Fibroblast of lung (primary cell): ENCODE measurements at places on chromosomes 2 and 18. TPM values are rescaled to one million over a fixed set of nuclear protein-coding genes. Genes with fewer than 3 reads are reported as not detected.

- no peak overlapping the region for H3K4me3 ChIP-seq
- no peaks in the 10 kb centered on the region for H3K4me1 ChIP-seq
- DNase-seq, result peak; percentile 22
Observed at GRCh38 chr2:179262077-179262660, 2.5 kb downstream of the SESTD1 start.

DNA sequence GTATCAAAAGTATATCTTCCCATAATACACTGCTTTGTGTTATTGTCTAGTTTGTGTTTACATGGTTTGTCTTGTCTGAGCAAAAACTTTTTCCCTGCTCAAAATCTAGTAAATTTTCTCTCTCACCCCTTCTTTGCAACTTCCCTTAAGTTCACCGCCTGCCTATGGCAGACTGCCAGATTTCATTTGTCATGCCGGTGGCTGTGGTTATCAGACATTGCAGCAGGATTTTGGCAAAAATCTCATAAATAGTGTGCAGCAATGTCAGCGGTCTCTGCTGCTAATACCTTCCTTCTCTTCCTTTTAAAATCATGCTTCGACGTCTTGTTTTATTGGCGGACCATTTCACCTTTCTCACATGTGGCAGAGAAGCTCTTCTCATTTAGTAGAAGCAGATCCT lies 45.6 kb upstream of the TMEM178A start:
- no peak overlapping the region for H3K4me3 ChIP-seq
- no peaks in the 10 kb centered on the region for H3K36me3 ChIP-seq
- peaks cover 6% of the 10 kb centered on the region for H3K4me1 ChIP-seq
- no peak overlapping the region for H3K27ac ChIP-seq
- H3K27me3 ChIP-seq, result no peaks in the 10 kb centered on the region
- DNase-seq, result peak; percentile 89

The PSD4 gene
- 1.0 and 1.4 TPM in 2 replicates for polyA plus RNA-seq

DNA sequence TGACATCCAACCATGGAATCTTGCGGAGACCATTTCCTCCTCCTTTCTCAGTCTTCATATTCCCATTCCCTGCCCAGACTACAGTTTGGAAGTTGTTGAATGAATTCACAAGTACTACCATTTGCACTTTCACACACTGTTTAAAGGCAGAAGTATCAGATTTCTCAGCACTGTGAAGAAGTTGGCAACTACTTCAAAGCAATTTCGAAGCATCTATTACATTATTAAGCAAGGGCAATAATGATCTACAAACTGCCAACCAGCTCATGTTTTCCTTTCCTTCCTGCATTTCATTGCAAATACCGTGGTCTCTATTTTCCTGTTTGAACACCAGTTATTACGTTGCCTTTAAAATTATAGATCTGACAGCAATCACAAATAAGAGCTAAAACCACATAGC lies 105.5 kb downstream of the IRS1 start:
- peak; percentile 22 for DNase-seq
- H3K4me1 ChIP-seq, result peaks cover 2% of the 10 kb centered on the region
- H3K27ac ChIP-seq, result no peak overlapping the region

DNA sequence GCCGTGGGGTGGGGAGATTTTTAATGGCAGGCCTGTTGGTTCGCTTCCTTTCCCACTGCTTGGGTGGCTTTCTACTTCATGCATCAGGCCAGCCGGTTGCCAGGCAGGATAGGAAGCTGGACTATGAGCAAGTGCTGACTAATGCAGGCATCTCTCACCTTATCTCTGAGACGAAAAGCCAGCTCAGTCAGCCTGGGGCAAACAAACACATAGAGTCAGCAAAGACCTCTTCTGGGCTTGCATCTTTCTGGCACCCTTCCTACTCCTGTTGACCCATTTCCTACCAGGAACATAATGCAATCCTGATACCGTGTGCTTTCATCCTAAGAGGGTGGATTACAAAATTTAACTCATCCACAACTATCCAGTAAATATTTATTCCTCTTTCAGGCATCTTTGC lies 416.6 kb upstream of the MEX3C start:
- H3K4me3 ChIP-seq, result no peak overlapping the region
- no peaks in the 10 kb centered on the region for H3K27me3 ChIP-seq
- no peaks in the 10 kb centered on the region for H3K36me3 ChIP-seq
- H3K27ac ChIP-seq, result no peak overlapping the region
- peak; percentile 1 for DNase-seq

DNA sequence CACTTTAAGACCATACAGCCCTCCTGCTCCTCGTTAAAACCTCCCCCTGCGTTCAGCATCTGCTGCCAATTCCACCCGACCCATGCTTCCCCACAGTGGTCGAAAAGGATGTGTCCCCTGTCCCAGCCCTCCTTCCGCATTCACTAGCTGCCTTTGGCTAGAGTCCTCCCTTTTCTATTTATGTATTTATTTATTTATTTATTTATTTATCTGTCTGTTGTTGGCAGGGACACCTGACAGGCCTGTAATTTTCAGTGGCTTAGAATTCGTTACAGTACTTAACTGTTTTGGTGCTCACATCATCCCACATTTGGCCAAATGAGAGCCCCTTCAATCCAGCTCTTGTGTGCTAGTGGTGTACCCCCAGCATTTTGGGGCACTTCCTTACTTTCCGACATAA lies 50.8 kb downstream of the GNAL start:
- no peaks in the 10 kb centered on the region for H3K27me3 ChIP-seq
- DNase-seq, result no peak
- no peak overlapping the region for H3K27ac ChIP-seq
- no peaks in the 10 kb centered on the region for H3K36me3 ChIP-seq
- H3K4me3 ChIP-seq, result no peak overlapping the region
- H3K4me1 ChIP-seq, result no peaks in the 10 kb centered on the region

The LYPD1 gene
- polyA plus RNA-seq, result 4.3 and 4.8 TPM in 2 replicates

GRCh38 chr2:24892928-24893327 lies 27.1 kb downstream of the ADCY3 start:
- no peak overlapping the region for H3K27ac ChIP-seq
- H3K36me3 ChIP-seq, result no peaks in the 10 kb centered on the region
- H3K4me3 ChIP-seq, result no peak overlapping the region

The RAB27B gene
- polyA plus RNA-seq, result 0.14 and 0.92 TPM in 2 replicates

DNA sequence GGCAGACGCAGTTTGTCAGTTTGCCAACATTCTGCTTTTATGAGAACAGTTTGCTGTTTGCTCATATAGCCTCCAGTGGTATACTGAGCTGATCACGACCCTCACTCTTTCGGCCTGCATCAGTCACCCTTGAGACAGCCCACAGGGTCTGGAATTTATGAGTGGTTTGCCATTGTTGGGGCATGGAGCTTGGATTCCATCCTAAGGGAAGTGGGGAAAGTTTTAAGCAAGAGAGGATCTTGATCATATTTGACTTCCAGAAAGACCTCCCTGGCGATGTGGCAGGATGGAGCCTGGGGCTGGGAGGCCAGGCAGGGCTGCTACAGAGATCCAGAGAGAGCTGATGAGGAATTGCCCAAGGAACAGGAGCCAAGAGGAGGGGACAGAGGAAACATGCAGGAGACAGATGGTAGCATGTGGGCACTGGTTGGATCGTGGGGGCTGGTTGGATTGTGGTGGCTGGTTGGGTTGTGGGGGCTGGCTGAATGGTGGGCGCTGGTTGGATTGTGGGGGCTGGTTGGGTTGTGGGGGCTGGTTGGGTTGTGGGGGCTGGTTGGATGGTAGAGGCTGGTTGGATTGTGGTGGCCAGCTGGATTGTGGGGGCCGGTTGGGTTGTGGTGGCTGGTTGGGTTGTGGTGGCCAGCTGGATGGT lies 27.3 kb upstream of the GPR17 start:
- H3K4me1 ChIP-seq, result no peaks in the 10 kb centered on the region
- H3K27me3 ChIP-seq, result peaks cover 10% of the 10 kb centered on the region
- no peak overlapping the region for H3K4me3 ChIP-seq
- H3K27ac ChIP-seq, result no peak overlapping the region
- H3K36me3 ChIP-seq, result no peaks in the 10 kb centered on the region

- H3K27ac ChIP-seq, result no peak overlapping the region
- H3K36me3 ChIP-seq, result no peaks in the 10 kb centered on the region
- peak; percentile 38 for DNase-seq
- no peak overlapping the region for H3K4me3 ChIP-seq
Observed at GRCh38 chr2:215451012-215451756, 15.3 kb upstream of the FN1 start.

The SPDYA gene
- polyA plus RNA-seq, result 0.06 and 0.09 TPM in 2 replicates

DNA sequence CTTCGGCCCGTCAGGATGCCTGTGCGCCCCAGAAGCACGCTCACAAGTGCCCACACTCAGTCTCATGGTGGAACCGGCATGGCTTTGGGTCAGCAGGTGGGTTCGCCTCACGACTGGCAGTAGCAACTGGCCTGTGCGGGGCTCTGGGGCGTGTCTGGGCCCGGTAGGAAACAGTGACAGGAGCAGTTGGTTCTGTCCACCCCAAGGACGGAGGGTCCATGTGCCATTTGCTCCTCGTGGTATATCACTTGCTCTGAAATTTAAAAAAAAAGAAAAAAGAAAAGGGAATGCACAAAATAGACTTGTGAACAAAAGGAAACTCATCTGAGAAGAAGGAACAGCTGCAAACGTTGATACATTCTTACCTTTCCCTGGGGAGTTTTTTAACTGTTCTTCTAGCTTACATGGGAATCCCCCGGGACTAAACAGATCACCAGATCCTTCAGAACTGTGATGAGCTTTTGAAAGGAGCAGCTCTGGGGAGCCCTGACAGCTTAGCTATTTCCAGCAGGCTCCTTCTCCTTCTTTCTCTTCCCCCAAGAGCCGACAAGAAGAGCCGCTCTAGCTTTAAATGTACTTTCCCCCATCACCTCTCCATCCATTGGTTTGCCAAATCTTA lies 42.8 kb downstream of the TRAPPC12 start:
- H3K27me3 ChIP-seq, result no peaks in the 10 kb centered on the region
- H3K27ac ChIP-seq, result no peak overlapping the region
- no peak overlapping the region for H3K4me3 ChIP-seq
- H3K4me1 ChIP-seq, result no peaks in the 10 kb centered on the region

DNA sequence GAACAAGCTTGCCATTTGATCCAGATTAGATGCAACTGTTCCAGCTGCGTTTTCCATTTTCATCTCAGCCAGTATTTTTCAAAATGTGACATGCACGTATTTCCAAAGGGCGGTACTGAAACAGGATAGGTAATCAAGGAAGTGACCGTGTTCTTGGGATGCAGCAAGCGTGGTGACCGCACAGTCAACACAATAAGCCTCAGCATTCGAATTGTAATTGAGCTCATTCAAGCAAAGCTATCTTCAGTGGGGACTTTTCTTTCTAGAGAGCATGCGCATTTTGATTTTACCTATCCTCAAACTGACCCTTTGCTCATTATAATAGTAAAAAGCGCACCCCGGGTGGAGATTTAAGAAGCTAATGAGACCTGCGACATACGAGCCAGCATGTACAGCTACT lies 3.4 kb upstream of the ALPP start:
- no peak overlapping the region for H3K4me3 ChIP-seq
- no peaks in the 10 kb centered on the region for H3K36me3 ChIP-seq
- no peaks in the 10 kb centered on the region for H3K27me3 ChIP-seq
- no peaks in the 10 kb centered on the region for H3K4me1 ChIP-seq
- H3K27ac ChIP-seq, result no peak overlapping the region

DNA sequence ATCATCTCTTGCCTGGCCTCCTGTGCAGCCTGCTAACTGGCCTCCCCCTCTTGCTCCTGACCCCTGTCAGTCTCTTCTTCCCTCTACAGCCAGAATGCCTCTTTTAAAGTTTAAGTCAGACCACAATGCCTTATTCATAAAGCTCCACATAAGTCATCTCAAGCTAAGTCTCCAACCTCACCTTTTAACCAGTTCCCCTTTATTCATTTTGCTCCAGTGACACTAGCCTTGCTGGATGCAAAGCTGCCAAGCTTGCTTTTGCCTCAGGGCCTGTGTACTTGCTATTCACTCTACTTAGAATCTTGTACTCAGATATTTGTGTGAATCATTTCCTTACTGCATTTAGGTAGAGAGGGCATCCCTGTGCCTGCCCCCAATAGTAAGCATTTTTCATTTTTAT lies 180.9 kb downstream of the PDE1A start:
- H3K27ac ChIP-seq, result no peak overlapping the region
- no peak overlapping the region for H3K4me3 ChIP-seq
- H3K27me3 ChIP-seq, result no peaks in the 10 kb centered on the region
- no peak for DNase-seq
- no peaks in the 10 kb centered on the region for H3K36me3 ChIP-seq

The TCF7L1 gene
- 1.5 and 1.9 TPM in 2 replicates for polyA plus RNA-seq

DNA sequence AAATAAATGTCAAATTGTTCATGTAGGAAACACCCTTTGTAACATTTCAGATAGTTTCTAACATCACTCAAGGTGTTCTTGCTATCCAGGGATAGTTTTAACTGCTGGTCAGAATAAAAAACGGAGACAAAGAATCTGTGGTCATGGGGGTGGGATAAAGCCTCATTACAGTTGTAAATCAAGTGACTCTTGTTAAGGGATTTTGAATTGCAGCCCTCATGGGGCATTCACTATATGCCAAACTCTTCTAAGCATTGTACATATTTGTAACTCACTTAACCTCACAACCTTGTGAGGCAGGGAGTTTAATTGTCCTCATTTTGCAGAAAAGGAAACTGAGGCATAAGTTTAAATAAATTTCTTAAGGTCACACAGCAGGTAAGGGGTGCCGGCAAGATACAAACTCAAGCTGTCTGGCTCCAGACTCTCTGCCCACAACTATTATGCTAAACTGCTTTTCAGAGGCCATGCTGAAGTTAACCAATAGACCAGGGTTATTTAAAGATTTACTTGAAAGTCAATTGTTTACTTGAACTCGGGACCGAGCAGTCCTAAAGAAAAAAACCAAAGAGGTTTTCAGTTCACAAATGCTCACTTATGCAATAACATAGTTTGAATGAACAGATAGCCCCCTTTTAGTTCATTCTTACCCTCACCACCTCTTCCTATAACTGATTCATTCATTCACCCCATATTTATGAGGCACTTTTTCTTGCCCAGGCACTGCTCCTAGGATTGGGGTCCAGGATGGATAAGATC lies 121.6 kb upstream of the FZD5 start:
- no peak overlapping the region for H3K4me3 ChIP-seq
- H3K27ac ChIP-seq, result no peak overlapping the region
- no peaks in the 10 kb centered on the region for H3K4me1 ChIP-seq
- no peaks in the 10 kb centered on the region for H3K36me3 ChIP-seq
- H3K27me3 ChIP-seq, result no peaks in the 10 kb centered on the region
- no peak for DNase-seq

DNA sequence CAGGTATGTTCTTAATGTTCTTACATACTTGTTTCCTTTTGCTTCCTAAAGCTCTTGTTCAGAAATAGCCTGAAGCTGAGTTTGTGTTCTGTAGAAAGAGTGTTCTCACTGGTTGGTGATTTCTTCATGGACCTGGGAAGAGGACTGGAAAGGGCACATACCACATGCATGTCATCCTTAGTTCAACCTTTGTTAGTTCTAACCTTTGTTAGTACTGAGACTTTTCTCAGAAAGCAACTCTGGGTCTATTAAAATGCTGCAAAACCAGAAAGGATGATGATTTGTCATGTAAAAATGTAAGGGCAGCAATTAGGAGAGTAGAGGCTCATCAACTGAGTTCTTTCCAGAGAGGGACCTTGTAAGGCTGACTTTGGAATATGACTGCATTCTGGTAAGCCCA lies 2.5 kb upstream of the FAP start:
- H3K4me3 ChIP-seq, result no peak overlapping the region
- H3K36me3 ChIP-seq, result no peaks in the 10 kb centered on the region
- H3K27me3 ChIP-seq, result no peaks in the 10 kb centered on the region
- DNase-seq, result peak; percentile 45

- H3K4me3 ChIP-seq, result no peak overlapping the region
- no peak overlapping the region for H3K27ac ChIP-seq
- H3K27me3 ChIP-seq, result no peaks in the 10 kb centered on the region
Observed at GRCh38 chr18:13253786-13254688, 35.5 kb downstream of the LDLRAD4 start.

The SULT1C4 gene
- 0.05 and 0.14 TPM in 2 replicates for polyA plus RNA-seq

GRCh38 chr2:230700447-230700846 lies 12.2 kb upstream of the CAB39 start:
- H3K27me3 ChIP-seq, result no peaks in the 10 kb centered on the region
- no peaks in the 10 kb centered on the region for H3K4me1 ChIP-seq
- H3K27ac ChIP-seq, result no peak overlapping the region
- DNase-seq, result peak; percentile 54
- H3K36me3 ChIP-seq, result no peaks in the 10 kb centered on the region
- H3K4me3 ChIP-seq, result no peak overlapping the region
